Substantia nigra (tissue), 51 donors: ENCODE measurements at places on chromosomes 3 and 15.

DNA sequence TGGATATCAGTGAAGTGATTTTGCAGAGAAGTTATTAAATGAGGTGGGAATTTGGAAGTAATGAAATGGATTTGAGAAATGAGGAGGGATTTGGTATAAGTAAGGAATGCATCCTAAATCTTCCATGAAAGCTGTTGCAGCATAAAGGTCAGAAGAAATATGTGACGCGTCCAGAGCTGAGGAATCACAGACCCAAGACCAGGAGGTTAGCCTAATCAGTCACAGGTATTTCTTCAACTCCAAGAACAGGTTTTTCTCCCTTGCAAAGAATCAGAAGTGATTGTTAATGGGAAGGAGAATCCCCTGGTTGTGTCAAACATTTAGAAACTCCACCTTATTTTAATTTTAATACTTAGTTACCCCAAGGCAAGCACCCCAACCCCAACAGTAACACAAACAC, 253.2 kb downstream of the MEX3B start:
- DNase-seq = no peak

GRCh38 chr3:56769116-56769707, 32.5 kb downstream of the ARHGEF3 start:
- DNase-seq = no peak

- no peak for DNase-seq
These were observed 27.3 kb upstream of the TGFBR2 start for GRCh38 chr3:30578986-30579579.

DNA sequence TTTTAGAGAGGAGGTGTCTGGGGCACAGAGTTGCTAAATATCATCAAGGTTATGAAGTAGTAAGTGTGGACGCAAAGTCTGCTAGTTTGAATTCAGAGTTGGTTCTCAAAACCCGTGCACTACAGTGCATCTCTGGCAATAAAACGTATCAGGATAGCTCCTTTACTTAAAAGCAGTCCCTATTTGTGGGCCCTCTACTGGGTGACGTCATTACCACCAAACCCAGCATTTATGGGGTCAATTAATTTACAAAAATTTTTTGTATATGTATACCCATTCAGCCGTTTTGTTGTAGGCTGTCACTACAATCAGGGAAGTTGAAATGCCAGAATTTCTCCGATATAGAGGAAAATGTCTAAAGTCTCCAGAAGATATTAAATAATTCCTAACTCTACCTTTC, 8.8 kb downstream of the OR4F15 start:
- DNase-seq = no peak

DNA sequence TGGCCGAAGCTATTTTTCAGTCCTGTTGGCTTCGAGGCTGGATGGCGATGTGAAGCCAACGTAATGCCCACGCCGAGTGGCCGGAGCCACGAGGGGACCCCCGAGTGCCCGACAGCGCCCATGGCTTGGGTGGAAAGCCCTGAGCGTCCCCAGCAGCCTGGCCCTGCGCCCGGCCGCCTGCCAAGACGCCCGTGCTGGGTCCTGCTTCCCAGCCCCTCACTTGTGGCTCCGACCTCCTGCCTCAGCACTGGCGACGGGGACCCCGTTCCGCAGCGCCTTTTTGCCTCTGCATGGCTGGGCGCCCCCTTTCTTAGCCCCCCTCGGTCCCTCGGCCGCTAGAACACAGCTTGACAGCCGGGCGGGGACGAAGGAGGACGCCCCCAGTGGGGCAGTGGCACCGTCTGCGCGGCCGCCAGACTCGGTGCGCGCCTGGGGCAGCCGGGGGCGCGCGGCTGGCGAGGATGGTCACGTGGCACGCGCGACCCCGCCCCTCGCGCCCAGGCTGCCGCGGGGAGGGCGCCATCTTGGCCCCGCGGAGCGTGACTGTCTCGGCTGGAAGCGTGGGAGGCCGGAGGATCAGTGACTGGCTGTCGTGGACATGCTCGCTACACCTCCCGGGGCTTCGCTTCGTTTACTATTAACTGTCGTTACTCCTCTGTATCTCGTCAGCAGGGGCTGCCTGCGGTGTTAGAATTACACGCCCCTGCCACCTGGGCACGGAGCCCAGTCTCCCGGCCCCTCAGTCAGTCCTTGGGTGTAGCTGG, 626 bp upstream of the GPR176 start:
- peak; percentile 90 for DNase-seq

DNA sequence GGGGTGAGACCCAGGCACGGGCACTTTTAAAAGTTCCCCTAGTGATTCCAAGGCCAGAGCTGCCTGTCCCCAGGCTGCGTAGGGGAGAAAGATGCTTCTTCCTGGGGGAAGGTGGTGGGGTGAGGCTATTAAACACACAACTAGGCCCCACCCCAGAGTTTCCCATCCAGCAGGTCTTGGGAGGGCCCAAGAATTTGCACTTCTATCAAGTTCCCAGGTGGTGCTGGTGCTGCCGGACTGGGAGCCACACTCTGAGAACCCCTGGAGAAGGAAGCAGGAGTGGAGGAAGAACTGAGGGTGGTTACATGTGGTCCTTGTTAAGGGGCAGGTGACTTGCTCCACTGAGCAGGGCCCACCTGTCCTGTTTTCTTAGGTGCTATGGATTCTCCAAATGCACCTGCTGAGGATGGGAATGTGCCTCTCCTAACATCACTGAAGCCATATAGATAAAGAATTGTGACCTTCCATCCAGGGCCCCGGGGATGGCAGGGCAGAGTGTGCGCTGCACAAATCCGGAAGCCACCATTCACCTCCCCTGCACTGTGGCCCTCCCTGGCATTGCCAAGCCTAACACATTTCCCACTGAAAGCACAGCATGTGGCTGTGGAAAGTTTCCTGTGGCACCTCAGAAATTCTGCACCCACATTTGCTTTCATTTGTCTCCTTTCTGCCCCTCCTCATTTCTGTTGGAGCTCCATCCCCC, 111.5 kb upstream of the MEF2A start:
- no peak for DNase-seq

- no peak for DNase-seq
These were observed 34.6 kb downstream of the GLDN start for GRCh38 chr15:51375966-51376640.

GRCh38 chr3:74435631-74436030, 178.8 kb downstream of the CNTN3 start:
- DNase-seq = no peak

- DNase-seq = no peak
These were observed at the start of gene GADL1 for GRCh38 chr3:30894521-30895251. TSS of gene GADL1 (minus strand) at chr3:30894661. CDS start at chr3:30894614, 47 bp downstream.

- DNase-seq = no peak
These were observed 27.3 kb downstream of the ABHD2 start for GRCh38 chr15:89115547-89115946.

GRCh38 chr15:95887666-95888390, 442.7 kb upstream of the NR2F2 start:
- no peak for DNase-seq

DNA sequence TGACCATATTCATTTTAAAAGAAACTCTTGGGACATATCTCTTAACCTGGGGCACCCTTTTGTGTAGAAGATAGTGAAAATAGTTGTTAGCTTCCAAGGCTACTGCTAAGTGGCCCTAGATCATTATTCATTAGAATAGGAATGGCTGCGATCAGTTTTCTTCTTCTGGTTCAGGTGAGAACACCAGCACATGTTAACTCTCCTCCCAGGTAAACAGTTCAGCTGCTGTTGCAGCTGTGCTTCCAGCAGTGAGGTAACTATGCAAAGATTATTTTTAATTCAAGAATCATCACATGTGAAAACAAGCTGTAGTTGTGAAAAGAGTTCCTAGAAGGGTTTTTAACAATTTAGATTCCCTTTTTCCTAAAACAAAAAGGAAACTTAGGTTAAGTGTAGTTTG, 43.3 kb downstream of the ZPLD1 start:
- no peak for DNase-seq

DNA sequence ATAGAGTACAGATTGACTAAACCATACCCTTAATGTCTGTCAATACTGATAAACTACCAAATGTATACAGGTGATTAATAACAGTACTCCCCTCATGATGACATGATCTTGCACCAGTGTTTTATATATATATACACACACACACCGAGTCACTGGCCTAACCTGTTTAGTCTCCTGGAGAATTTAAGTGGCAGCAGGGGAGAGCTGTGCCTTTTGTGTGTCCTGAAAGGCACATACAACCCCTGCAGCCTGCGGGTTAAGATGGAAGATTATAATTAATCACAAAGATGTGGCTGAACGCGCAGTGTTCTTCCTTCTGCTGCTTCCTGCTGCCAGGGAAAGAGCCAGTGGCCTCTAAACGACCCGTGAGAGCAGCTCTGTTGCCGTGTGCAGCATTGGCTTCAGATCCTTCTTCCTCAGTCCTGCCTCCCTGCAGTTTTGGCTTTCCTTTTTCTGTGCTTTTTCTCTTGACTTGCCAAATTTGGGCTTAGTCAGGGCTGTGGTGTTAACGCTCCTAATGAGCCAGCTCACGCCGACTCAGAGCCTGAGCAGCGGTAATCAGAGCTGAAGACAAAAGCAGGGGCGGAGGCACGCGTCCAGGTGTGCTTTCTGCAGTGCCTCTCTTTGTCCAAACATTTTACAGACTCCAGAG, 42.5 kb upstream of the UBE3A start:
- no peak for DNase-seq

DNA sequence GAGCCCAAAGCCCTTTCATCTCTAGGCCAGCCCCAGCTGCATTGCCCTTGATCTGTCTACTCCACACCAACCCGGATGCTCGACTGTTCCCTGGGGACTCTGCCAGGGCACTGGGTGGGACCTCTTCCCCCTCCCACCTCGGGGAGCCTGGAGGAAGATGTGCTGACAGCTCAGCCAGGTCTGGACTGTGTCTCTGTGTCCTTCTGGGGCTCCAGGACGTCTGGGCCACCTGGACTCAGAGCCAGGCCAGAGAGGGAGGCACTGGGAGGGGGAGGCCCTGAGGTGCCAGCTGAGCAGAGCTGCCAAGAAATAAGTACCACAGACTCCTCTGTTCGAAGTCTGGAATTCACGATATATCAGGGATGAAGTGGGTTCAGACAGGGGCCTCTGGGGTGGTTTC, 5.8 kb upstream of the HCN4 start:
- no peak for DNase-seq

DNA sequence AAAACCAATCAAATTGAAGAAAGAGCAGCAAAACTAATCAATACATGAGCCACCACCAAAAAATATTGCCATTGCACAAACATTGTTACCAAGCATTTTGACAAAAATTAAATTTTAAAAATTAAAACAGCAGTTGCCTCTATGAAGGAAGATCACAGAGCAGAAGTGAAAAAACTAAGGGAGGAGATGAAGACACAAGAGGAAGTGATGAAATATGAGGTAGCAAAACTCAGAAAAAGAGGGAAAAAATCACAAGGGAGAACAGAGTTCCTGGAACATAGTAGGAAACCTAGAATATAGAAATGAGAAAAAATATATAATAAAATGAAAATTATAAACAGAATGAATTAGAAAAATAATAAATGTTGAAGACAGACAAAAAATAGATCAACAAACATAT, 7.3 kb upstream of the SERPINI2 start:
- no peak for DNase-seq

GRCh38 chr3:186209810-186210752, 101.2 kb upstream of the ETV5 start:
- peak; percentile 86 for DNase-seq

DNA sequence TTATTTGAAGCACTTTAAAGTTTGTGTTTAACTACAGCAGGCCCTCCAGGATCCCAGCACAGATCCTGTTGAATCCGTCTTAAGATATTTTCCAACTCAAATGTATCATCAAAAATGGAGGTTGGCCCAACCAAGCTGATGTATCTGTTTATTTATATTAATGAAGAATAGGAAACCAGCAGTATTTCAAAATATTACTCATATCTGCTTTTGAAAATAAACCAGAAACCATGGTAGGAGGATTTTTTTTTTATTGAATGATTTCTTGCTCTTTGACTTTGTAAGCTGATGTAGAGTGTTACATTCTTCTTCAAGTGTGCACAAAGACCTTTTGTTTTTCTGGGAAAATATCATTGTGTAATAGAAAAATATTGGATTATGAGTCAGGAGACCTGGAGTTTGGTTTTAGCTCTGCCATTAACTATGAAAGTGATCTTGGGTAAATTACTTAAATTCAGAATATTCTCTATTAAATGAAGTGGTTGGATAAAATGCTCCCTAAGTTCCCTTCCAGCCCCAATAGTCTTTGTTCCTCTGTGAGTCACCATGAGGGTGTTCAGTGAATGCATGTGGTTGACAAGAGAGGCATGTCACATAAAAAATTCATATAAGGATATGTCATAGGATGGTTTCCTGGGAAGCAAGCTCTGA, 221.3 kb upstream of the GAP43 start:
- DNase-seq = no peak

GRCh38 chr3:156211583-156211982, 91.2 kb downstream of the KCNAB1 start:
- no peak for DNase-seq

- no peak for DNase-seq
These were observed 105.3 kb upstream of the AGBL1 start for GRCh38 chr15:85974348-85974705.

DNA sequence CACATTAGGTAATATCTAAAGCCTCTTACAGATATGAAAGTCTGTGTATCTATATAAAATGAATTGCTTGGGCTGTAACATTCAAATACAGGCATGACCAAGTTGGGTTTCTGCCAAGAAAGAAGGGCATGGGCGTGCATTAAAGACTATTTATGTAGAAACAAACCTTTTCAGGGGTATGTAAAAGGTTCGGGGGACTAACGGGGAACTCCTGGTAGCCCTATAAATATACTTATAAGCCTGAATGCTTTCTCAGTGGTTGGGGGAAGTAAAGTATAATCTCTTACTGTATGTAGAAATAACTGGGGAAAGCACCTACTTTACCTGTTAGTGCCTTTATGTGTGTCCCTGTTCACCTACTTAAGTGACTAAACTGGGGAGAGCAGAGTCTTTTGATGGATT, 154.5 kb upstream of the TBL1XR1 start:
- DNase-seq = no peak

DNA sequence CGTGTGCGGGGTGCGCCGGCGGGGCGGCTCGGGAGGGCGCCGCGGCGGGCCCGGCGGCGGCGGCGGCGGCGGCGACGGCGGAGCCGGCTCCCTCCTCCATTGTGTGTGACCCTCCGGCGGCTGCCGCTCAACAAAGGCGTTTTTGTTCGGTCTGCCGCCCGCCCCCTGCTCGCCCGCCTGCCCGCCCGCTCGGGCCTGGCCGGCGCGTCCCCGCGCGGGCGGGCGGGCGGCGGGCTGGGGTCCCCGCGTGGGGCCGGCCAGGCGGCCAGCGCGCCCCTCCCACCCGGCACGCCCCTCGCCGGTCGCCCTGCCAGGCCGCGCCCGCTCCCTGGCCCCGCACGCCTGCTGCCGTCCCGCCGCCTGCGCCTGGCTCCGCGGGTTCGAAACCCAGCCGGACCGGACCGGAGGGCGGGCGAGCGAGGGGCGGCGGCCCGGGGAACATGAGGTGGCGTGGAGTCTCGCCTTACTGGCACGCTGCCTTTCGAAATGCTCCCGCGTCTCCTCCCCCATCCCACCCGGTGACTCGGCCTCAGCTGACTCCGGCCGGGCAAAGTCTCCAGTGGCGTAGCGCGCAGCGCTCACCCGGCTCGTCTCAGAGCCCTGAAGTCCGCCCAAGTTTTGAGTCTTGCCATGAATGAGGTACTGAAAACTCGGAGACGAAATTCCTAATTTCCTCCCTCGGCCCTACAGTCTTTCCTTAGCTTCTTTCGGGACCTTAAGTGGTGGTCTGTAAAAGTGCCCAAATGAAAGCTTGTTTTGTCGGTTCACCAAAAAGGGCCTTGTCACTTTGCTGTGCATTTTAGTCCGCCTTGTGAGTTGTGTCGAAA, 588 bp downstream of the MAPK6 start:
- peak; percentile 87 for DNase-seq

- no peak for DNase-seq
These were observed 49.9 kb upstream of the FURIN start for GRCh38 chr15:90818251-90819210.

- DNase-seq = peak; percentile 62
These were observed 6.1 kb downstream of the BCL6 start for GRCh38 chr3:187739094-187739560.

- DNase-seq = peak; percentile 11
These were observed 116.3 kb downstream of the PDZRN3 start for GRCh38 chr3:73508330-73508954.
